Stimulated activated CD8-positive, alpha-beta memory T cell treated with anti-CD3 and anti-CD28 coated beads, Interleukin-4, amount 100 ng/mL, for 24 hours (primary cell): ENCODE measurements at places on chromosomes 12 and 14.

- no peak for DNase-seq
These were observed 1349.1 kb downstream of the TMEM121 start for GRCh38 chr14:106875503-106875902.

DNA sequence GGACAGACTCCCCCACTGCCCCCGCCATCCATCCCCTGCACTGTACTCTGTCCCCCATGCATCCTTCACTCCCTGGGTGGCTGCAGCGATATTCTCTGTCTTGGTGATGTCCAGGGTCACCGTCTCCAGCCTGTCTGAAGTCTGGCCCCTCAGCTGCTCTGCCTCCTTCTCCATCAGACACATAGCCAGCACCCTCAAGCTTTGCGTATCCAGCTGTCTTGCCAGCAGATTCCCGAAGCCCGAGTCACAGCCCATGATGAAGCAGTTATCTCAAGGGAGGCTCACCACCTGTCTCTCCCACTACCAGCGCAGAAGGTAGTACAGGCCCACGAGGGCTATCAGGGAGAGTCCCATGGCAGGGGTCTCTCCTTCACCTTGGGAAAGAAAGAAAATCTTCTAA, 77.8 kb downstream of the HSD17B6 start:
- DNase-seq = no peak

- no peak for DNase-seq
These were observed 84.5 kb downstream of the GPR65 start for GRCh38 chr14:88089445-88089844.

DNA sequence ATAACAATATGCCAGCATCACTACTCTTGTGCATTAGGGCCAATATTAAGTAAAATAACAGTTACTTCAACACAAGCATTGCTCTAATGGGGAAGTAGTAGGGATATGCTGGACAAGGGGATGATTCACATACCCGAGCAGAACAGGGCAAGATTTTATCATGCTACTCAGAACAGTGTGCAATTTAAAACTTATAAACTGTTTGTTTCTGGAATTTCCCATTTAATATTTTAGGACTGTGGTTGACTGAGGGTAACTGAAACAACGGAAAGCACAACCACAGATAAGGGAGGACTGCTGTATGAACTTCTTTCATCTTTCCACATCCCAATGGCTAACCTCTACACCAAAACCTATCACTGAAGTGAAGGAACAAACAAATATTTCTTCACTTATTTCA, 36.8 kb downstream of the SARNP start:
- DNase-seq = no peak

DNA sequence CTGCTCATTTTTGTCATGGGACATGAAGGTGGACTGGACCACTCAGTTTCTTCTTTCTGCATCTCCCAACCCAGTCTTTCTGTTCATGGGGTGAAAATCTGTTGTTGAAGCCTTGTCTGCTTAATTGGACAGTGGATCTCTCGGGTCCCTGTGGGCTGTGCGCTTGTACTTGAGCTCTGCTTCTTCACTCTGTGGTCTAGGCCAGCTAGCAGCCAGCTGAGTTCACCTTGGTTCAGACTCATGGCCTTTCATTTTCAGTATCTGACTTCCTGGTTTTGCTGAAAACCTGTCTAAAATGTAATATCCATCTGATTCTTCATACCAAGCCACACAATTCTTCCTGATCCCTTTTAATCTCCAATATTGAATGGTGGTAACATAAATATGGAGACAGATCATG, 117.2 kb downstream of the LRRK2 start:
- DNase-seq = no peak
